Islet precursor cell (in vitro differentiated cells): ENCODE measurements at places on chromosomes 3 and 15.

- DNase-seq = no peak
Measured at GRCh38 chr15:82305621-82306048, 43.0 kb downstream of the SAXO2 start.

- DNase-seq = no peak
Measured at GRCh38 chr15:26867200-26868007, 542 bp downstream of the GABRA5 start.

- peak; percentile 28 for DNase-seq
Measured at GRCh38 chr15:85282504-85283115, 97.8 kb upstream of the AKAP13 start.

DNA sequence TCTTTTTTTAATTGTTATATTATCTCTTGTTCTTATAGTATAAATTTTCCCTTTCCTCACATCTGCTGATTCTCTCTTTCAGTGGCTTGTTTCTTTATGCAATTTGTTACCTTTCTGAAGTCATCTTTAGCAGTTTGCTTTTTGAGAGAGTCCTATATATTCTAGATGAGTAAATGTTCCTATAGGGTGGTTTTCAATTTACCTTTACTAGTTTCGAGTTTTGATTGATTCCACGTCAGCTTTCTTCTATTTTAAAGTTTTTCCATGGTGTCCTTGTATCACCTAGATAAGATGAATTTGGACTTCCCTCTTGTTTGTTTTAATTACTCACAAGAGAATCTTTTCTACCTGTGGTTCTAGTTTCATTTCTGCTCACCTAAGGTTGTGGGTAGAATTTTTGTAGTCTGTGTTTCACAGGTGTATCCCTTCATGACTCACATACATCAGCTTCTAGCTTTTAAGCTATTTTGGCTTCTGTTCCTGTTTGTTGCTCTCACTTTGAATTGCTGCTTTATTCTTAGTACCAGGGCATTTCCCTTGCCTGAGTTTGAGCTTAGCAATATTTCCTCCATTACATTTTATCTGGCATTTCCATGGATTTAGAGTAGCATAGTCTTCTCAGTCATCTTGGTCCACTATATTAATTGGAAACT lies 6.4 kb downstream of the TEX9 start:
- no peak for DNase-seq

DNA sequence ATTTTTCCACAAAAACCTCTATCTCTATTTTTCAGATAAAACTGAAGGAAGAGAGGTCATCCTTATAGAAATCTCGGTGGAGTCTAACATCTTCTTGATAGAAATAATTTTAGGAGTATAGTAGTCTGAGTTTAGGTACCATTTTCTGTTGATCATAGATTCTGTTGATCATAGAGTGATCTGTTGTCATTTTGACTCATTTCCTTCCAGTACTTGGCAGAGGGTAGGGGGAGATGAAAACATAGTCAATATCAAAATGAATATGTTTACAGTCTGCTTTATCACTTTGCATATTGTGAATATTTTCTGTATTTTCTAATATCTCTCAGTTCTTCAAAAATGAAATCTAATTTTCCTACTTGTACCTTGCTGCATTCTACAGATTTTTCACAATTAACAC lies 353.4 kb downstream of the FEZF2 start:
- no peak for DNase-seq

DNA sequence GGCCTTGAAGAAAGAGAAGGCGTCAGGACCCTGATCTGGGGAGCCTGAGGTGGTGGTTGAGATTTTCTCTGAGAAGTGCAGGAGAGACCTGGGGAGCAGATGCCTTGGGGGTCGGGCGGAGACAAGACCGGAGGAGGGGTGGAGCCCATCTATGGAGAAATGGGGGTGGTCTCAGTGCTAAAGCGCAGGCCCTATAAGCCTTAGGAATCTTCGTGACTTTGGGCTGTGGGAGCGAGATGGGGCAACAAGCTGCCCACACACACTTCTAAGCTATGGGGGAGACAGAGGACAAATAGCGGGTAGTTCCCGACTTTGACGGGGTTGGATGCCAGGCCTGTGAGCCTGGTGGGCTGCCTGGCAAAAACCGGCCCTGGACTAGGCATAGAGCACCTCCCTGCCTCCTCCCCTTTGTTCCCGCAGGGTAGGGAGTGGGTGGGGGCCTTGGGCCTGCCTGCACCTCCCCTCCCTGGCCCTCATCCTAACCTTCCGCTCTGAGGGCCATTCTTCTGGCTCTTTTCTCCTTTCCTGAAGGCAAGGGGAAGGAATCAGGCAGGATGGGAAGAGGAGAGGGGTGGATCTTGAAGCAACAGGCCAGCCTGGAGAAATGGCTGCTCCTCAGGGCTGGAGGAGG lies 880 bp downstream of the NISCH start:
- no peak for DNase-seq

DNA sequence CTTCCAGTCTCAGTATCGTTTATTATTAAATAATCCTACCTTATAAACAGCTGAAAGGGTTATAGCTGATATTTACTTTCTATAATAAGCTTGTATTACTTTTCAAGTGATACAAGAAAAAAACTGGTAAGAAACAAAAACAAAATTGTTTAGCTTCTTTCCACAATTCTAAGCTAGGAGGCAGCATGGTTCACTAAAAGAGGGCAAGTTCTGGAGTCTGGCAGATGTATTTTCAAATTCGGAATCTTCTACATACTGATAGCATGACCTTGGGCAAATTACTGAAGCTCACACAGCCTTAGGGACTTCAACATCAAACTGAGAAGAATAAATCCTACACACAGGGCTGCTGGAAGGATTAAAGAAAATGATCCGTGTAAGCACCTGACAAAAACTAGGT lies 15.4 kb downstream of the C15orf62 start:
- no peak for DNase-seq

- no peak for DNase-seq
Measured at GRCh38 chr15:90929246-90930019, 2.9 kb downstream of the HDDC3 start.

- no peak for DNase-seq
Measured at GRCh38 chr15:65337436-65338070, 33.1 kb downstream of the RNU5B-1 start.

GRCh38 chr3:21913791-21914190 lies 162.8 kb upstream of the ZNF385D start:
- no peak for DNase-seq

GRCh38 chr15:83061680-83062079 lies 5.4 kb downstream of the BTBD1 start:
- peak; percentile 84 for DNase-seq

DNA sequence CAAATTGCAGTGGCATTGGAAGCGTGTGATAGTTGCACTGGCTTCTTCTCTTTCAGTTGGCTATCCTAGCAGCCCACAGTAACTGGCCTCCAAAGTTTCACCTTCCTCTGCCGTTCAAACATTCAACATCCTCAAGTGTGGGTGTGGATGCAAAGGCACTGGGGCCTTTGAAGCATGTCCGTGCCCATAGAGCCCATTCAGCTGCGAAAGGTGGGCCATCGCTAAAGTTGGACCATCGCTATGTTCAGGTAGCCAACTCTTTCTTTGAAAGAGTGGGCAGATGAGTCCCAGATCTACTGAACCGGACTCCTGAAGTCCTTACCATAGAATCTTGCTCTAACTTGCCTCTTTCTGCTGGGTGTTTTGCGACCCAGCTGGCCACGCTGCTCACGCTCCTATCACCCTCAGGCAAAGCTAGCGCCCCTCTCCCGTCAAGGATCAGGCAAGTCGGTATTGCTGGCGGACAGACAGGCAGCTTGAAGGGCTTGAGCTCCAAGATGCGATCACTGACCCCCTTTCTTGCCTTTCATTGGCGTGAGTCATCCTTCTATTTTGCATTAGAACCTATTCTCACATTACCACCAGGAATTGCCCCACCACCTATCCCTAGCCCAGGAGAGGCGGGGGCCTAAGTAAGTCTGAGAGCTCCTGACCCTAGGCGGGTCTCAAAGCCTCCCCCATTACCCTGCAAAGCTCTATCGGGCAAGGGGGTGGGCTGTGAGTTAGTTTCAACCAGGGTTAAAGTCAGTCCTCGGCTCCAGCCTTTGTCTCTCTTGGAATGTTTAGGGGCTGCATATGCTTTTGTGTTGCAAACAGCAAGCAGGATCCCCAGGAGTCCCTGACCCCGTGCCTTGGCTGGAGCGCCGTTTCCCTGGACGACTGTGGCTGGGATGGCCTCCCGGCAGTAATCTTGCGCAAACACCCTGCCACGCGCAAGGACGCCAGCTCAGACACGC lies 28.7 kb downstream of the ZIC4 start:
- DNase-seq = no peak

DNA sequence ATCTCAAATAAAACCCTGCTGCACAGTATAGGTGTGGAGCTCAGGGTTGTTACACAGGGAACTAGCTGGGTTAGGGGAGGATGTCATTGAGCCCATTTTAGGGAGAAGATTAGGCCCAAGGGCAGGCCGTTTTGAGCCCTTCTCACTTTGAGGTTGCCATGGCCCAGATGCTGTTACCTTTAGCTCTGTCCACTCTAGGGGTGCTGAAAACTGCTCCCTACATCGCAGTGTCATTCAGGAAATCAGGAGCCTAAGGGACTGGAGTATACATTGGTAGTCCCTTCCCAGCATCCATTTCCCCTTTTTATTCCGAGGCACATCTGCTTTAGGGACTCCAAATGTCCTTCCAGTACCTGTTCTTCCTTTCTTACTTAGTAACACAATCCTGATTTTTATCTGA lies 79.0 kb upstream of the SELENOK start:
- DNase-seq = no peak

DNA sequence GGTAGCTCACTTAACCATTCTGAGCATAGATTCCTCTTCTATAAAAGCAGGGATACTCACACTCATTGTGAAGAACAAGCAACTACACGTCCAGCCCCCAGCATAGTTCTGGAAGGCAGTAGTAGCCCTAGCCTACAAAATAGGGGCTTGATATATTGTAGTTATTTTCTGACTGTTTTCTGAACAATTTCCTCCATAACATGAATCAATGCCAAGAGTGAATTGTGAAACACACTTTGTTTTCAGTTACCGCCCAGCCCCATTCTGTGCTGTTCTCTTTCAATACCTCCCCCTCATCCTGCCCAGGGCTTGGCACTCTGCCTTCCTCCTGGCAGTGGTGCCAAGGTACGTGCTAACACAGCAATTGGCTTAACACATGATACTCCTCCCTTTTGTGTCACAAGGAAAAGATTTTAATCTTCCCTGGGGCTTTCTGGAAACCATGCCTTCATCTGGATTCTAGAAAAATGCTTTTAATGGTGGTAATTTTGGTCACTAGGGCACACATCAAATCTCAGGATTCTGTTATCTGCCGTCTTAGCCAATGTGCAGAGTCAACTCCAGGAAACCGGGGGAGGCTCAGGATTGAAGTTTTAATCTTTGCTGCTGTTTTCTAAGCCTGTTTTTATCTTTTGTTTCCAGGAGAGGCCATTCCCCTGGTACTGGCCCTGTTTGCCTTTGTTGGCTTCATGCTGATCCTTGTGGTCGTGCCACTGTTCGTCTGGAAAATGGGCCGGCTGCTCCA lies 37.2 kb downstream of the IL20RB start:
- DNase-seq = no peak

DNA sequence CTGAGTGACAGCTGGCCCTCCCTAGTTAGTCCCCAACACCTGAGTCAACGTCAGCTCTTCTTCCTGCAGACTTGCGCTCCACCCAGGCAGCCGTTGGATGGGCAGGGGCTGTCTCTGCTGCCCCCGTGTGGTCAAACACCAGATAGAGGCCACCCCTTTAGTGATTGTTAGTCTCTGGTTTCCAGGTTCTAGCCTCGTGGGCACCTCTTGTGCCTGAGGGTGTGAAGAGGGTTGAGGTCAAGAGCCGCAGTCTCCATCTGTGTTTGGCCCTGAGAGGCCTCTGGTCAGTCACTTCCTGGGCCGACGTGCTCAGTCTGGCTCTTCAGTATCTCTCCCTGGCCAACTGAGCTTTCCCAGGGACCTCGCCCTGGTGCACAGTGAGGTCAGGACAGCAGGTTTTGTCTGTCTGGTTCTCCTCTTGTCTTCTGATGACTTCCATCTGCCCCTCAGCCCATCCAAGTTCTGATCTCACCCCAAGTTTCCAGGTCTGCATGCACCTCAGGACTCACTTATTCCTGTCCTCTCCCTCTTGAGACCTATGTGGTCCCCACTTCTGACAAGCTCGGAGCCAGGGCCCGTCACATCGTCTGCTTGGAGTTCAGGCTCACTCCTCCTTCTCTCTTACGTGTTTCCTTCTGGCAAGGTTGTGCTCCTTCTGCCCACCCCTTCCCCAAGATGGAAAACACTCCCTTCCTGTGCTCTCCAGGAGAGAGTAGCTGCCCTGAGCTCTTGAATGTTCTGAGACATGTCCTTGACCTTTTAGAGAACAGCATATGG lies 20.9 kb downstream of the CD276 start:
- DNase-seq = peak; percentile 82

DNA sequence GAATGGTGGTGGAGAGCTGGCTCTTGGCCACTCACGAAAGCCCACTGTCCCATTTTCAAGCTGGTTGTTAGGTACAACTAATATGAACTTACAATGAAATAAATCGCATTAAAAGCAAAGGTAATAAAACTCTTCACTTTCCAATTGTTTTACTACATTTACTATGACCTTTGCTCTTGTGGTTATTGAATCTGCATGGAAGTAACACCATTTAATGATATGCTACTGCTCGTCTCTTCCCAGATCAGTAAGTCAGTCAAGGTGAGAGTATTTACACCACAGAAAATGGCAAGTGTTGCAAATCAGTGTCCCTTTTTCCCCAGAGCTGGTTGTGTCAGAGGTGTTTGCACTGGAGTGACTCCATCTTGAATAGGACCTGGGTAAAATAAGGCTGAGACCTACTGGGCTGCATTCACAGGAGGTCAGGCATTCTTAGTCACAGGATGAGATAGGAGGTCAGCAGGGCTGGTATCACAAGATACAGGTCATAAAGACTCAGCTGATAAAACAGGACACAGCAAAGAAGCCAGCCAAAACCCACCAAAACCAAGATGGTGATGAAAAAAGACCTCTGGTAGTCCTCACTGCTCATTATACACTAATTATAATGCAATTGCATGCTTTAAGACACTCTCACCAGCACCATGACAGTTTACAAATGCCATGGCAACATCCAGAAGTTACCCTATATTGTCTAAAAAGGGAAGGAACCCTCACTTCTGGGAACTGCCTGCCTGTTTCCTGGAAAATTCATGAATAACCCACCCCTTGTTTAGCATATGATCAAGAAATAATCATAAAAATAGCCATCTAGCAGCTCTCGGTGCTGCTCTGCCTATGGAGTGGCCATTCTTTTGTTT lies 57.6 kb downstream of the FRMD4B start:
- no peak for DNase-seq

DNA sequence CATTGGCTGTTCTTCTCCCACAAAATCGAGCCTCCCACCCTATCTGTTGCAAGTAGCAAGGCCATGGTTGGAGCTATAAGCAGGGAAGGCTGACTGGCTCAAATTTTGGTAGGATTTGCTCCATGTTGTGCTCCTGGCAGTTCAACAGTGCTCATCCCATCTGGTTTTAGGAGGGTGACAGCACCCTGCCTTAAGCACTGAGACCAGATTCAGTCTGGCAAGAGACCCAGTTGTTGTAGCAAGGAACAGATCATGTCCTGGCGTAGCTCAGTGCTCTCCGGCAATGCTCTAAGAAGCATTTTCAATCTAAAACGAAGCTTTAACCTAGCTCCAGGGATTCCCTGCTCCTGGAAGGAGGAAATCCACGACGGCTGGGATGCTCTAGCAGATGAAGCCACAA lies 91.2 kb downstream of the RGMA start:
- no peak for DNase-seq
